ENCODE measurements at places on chromosomes 11 and 22.

DNA sequence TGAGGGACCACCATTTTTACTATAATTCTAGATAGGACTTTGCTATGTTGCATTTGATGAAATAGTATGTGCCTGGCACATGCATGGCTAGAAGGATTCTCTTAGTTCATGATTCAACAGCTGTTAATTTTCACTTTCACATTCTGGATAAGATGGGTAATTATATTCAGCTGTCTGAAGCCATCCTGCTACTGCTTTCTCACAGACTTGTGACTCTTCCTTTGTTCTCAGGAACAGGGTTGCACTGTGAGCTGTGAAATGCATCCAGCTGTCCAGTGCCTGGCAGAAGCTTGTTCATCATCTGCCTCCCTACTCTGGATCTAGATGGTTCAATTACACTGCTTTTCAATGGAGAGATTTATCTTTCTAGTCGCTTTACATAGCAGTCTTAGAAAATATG is 610.1 kb upstream of the ANO5 start:
- no peak for DNase-seq

- peak; percentile 90 for DNase-seq
Observed at GRCh38 chr22:44286646-44287045, 26.1 kb downstream of the SHISAL1 start.

GRCh38 chr11:69810289-69811118 is 8.7 kb downstream of the FGF3 start:
- no peak for DNase-seq

GRCh38 chr11:20661445-20661844 is 7.9 kb upstream of the NELL1 start:
- DNase-seq, result no peak

- DNase-seq, result peak; percentile 63
Observed at GRCh38 chr22:30286813-30287647, 2.3 kb downstream of the CASTOR1 start.

DNA sequence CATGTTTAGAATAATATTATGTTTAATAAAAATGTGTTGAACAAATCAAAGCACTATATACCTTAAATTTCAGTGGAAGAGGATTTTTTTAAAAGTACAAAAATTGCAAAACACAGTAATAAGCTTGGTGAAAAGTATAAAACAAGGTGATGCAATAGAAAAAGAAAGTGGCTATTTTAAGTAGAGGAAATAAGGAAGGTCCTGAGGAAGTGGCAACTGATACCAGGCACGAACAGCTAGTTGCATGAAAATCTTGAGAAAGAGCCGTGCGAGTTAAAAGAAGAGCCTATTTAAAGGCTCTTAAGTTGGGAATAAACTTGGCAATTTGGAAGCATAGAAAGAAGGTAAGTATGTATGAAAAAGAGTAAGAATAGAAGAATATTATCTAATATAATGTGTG is 1679.3 kb downstream of the LRRC4C start:
- no peak for DNase-seq

GRCh38 chr11:10633261-10633660 is 60.3 kb downstream of the IRAG1 start:
- DNase-seq, result no peak

- no peak for DNase-seq
Observed at GRCh38 chr11:44463751-44464150, 101.7 kb upstream of the CD82 start.

DNA sequence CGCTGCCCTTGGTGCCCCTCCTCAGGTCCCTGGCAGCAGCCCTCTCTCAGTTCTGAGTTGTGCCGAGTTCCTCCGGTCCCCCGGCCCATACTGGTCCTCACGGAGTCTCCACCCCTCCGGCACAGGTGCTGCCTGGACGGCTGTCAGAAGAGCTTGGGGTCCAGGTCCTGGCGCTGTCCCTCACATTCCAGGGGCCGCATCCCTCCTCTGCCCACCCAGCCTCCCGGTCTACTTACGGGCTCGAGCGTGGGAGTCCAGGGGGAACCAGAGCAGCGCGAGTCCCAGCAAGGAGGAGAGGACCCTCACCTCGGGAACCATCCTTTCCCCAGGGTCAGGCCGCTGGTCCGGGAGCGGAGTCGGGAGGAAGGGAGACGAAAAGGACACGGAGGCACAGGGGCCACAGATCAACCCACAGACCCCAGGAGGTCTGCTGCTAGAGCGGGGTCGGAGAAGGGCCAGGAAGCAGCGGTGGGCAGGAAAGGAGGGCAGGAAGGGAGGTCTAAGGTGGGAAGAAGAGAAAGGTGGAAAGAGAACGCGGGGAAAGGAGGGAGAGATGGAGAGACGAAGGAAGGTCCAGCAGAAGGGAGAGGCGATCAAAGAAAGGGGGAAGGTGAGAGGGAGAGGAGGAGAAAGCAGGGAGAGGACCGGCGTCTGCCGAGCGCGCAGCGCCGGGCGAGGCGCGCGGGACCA is 510 bp downstream of the CHRDL2 start:
- no peak for DNase-seq

GRCh38 chr11:2675540-2675939 is 24.3 kb downstream of the KCNQ1OT1 start:
- DNase-seq, result no peak

GRCh38 chr11:126510621-126511370 is 155.3 kb downstream of the ST3GAL4 start:
- DNase-seq, result no peak

GRCh38 chr11:15141381-15141780 is 26.7 kb downstream of the INSC start:
- DNase-seq, result no peak

DNA sequence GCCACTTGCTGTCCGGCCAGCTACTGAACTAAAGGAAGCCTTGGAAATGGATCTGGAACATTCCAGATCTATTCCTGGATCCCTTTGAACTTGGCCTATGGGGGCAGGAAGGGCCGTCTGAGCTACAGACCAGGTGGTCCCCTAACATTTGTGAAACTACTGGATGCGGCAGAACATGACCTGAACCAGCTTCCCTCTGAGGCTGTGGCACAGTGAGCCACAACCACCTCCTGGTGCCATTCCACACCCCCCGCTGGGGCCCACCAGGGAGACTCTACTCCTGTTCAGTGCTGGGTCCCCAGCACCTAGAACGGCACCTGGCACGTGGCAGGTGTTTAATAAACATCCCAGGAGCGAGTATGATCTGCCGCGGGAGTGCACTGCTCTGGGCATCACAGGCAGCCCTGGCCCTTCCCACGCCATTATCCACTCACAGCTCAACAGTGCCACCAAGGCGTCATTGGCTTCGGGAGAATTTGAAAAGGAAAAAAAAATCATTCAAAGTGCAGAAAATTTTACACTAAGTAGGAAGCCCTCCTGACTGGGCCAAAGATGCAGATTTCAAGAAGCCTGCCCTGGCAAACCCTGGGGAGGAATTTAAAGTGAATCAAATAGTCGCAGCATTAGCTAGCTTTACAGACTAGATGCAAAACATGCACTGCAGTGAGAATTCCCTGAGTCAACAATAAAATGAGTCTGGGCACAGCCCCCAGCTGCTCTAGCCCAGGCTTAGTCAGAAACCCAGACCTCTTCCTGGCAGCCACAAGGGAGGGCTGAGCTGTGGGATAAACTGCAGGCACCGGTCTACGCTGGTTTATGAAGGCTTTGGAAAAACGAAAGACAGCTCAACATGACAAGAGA is 14.3 kb upstream of the EFCAB6 start:
- peak; percentile 76 for DNase-seq

DNA sequence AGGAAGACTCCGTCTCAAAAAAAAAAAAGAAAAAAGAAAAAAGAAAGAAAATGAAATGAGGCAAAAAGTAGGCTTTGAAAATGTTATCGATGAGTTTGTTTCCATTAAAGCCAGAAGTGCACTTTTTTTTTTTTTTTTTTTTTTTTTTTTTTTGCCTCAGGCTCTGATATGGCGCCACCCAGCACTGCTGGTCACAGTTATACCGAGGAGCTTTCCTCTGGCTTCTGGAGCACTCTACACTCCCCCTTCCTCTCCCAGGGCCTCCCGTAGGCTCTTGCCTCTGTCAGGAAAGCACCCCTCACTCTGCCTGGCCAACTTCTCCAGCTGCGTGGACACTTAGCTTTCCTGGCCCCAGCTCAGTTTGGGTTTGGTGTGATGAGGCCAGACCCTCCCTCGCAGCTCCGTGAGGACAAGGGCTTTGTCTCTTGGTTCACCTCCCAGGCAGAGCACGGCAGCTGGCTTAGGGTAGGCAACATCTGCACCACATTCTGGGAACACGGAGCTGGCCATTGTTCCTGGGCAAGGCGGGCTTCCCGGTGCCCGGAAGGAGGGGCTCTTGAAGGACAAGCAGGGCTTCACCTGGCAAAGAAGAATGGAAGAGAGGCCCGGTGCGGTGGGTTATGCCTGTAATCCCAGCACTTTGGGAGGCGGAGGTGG is 16.9 kb downstream of the FADS2 start:
- no peak for DNase-seq

DNA sequence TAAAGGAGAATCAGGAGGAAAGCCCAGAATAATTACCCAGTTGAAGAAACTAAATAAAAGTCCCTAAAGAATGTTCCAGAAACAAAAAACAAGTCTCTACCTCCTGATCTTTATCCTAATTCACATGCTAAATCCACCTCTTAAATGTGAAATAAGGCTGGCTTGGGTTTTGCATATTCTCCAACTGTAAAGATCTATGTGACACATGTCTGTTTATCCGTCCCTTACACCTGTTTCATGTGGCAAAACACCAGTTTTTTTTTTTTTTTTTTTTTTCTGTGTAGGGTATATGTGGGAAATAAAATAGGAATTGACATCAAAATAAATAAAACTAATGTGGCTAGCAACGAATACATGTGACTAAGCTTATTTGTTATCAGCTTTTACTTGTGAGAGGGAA is 70.5 kb downstream of the NARS2 start:
- no peak for DNase-seq

DNA sequence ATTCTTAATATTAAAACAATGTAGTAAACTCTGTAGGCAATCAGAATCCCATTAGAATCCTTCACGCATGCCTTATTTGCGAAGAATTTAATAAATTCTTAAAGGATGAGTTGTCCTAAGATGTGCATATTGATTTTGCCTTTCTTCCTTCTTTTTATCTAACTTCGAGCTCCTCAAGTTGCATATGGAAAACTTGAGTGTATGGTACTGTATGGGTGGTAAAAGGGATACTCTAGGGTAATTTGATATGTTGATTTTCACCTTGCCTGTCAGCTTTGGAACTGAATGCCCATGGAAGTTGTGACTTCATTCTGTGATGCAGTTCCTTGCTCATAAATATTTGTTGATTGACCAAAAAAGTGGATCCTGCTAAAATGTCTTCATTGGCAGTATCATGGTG is 193.8 kb downstream of the DDX10 start:
- no peak for DNase-seq

- peak; percentile 92 for DNase-seq
Observed at GRCh38 chr11:62678770-62679696, at the start of gene UBXN1. TSS of gene UBXN1 (minus strand) at chr11:62679073. CDS start at chr11:62678923, 150 bp downstream.

GRCh38 chr11:3845670-3846069 is 4.9 kb upstream of the RHOG start:
- no peak for DNase-seq

DNA sequence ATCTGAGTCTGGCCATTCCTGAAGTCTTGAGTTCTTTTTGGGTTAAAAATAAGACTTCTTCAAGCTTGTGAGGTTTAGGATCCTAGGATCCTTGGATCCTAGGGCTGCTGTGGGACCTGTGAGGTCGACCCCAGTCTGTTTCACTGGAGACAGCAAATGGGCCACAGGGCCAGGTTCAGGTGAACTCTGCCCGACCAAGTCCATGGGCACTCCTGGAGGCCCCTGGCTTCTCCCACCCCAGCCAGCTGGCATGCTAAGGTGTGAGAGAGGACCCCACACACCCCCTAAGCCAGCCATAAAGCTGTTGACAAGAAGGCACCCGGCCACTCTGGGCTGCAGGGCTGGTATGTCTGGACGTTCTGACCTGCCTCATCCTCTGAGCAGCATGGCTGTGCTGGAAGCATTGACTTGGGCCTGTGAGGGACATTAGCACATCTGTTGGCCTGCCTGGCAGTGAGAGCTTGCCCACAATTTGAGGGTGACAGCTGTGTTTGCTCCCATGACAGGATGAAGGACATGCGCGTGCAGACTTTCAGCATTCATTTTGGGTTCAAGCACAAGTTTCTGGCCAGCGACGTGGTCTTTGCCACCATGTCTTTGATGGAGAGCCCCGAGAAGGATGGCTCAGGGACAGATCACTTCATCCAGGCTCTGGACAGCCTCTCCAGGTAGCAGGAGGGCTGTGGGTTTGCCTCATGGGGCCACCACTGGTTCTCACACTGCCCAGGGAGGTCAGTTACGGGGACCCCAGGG is 16.0 kb downstream of the CLDN5 start:
- no peak for DNase-seq

- no peak for DNase-seq
Observed at GRCh38 chr11:70183032-70183431, 20.1 kb upstream of the FADD start.

- no peak for DNase-seq
Observed at GRCh38 chr11:8096575-8096974, 15.6 kb downstream of the TUB start.

- no peak for DNase-seq
Observed at GRCh38 chr11:99425596-99425995, 404.8 kb downstream of the CNTN5 start.

DNA sequence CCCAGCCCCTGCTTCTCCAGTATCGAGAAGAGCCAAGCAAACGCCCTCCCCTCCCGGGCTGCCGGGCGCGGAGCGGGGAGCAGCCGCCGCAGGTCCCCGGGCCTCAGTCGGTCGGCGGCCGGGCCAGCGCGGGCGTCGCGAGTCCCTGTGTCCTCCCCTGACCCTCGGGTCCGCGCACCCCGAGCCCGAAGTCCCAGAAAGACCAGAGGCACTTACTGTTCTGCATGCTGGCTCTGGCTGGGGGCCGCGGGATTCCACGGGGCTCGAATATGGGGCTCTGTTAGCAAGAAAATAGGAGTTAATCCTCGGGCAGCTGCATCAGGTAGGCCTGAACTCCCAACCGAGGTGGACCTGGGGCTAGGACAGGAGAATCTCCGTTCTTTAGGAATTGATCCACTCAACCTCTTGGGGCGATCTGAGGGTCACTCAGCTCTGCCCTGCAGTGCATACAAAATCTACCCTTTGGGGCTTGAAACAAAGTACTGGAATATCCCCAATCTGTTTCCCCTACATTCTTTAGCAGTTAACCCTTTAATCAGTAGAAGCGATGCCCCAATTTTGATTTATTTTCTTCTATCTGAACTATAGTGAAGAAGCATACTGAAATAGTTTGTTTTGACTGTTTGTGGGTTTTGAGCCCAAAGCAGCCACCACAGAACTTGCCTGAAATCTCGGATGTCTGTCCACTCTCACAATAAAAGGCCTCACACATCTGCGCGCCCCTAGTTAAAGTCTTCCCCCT is 4.8 kb downstream of the PAX6 start:
- no peak for DNase-seq

DNA sequence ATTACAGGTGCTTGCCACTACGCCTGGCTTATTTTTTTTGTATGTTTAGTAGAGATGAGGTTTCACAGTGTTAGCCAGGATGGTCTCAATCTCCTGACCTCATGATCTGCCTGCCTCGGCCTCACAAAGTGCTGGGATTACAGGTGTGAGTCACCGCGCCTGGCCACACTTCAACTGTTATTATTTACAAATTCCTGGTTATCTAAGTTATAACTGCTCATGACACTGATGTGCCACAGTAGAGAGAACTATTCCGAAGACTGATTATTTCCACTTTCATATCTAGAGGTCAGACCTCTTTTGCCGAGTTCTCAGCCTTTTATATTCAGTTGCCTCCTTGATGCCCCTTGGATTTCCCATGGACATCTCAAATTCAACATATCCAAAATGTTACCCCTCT is 3.9 kb upstream of the NUP160 start:
- no peak for DNase-seq

- no peak for DNase-seq
Observed at GRCh38 chr11:76738618-76739240, 44.4 kb upstream of the TSKU start.

- DNase-seq, result no peak
Observed at GRCh38 chr11:67375320-67376055, 2.1 kb upstream of the CLCF1 start.

Measured in AG20443 (cell line).